ENCODE measurements at places on chromosomes 11 and 22. TPM values are rescaled to one million over a fixed set of nuclear protein-coding genes. Genes with fewer than 3 reads are reported as not detected.
A peak's percentile ranks its signal among the peaks of the same experiment; 100 is the strongest.

DNA sequence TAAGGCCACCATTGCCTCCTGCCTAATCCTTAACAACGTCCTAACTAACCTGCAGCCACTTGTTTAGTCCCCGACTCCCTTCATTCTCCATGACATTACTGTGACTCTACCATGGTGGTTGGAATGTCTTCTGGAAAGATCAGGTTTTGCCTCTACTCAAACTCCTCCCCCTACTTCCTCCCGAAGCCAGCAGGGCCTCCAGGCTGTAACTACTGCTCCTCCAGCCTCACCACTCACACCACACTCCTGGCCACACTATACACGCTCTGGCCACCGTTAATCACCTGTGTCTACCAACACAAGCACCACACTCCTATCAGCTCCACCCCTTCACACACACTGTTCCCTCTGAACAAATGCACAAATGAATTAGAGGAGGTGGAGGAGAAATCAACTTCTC lies 69.2 kb downstream of the PACSIN2 start:
- DNase-seq, result no peak

GRCh38 chr11:4903484-4903883 lies at the start of gene OR51A7:
Gene OR51A7 (plus strand): TSS chr11:4903783. CDS start chr11:4907370, 3,587 bp downstream.
- no peak for DNase-seq

DNA sequence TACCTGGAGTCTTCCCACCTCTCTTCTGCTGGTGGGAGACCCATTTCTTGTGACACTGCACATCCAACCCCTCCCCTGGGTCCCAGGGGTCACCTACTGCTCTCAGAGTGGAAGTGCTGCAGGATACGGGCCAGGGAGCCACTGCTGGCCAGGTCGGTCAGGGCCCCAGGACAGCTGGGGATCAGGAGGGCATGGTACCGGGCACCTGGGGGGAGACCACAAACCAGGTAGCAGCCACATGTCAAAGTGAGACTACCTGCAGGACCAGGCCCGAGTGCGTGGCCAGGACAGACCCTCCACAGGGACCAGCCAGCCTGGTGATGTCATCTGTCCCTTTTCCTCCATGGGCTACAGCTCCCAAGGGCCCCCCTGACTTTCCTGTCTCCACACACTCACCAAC lies 3.9 kb downstream of the GATD1 start:
- DNase-seq, result no peak

GRCh38 chr11:58395581-58395980 lies 11.1 kb downstream of the OR5B3 start:
- no peak for DNase-seq

DNA sequence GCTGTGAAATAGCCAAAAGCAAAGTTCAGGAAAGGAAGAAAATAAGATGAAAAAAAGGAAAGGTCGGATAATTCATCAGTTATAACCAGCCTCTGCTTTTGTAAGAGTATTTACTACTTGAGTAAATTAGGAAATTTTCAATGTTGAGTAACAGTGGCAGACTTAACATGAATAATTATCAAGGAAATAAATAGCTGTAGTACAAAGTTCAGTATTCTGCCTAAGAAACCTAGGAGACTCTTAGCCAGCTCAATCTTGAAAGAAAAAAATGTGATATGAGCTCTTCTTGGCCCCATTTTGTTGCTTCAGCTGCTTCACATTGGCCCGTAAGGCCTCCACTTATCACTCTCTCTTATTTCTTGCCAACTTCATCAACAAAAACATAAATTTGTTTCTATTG lies 17.0 kb upstream of the DNAJB7 start:
- DNase-seq, result no peak

Gene NRXN2
- total RNA-seq, result 0.29 TPM

DNA sequence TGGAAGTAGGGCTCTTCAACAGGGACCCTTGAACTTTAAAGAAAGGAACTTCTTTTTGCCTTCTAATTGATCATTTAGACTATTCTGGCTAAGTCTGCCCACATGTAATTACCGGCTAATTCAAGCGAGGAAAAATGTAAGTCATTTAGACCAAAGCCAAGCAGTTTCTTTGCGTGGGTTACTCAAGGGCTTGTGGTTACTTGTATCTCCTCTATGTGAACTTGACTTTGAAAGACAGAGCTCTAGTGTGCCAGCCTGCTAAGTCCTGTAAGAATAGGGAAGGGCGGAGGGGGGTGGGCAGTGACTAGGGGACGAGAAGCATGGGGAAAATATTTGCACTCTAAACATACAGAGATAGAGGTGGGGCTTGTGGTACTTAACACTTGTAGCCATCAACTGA lies 145.2 kb upstream of the TEAD1 start:
- no peak for DNase-seq

- DNase-seq, result no peak
These were observed 471.9 kb downstream of the MIAT start for GRCh38 chr22:27129266-27129665.

Gene RGL4
- total RNA-seq, result not detected

Gene TRIM51
- total RNA-seq, result not detected

Gene PARVA
- 30.2 TPM for total RNA-seq

Gene SCGB1D2
- not detected for total RNA-seq

DNA sequence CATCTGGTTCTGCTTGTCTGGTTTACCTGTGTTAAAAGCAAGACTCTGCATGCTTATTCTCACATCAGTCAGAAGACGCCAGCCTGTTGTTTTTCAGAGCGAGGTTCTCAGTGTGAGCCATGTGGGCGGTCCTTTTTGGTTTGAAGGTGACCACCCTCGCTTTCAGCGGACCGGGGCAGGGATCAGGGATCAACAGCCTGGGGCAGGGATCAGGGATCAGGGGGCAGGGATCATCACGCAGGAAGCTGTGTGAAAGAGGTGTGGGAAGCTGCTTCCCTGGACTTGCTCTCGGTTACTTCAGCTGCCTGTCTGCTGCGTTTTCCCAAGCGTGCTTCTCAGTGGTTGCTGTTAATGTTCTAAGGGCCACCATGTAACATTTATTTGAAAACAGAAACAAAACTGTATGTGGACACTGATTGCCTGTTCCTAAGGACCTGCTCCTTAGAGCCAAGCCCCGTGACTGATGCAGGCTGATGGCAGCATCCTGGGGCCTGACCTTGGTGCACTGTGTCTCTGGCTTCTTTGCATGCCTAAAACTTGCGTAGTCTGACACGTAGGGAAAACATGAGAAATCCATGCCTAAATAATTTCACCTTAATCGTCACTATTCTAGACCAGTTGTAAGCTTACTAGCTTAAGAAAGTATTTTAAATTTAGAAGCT lies 146.9 kb downstream of the ATXN10 start:
- no peak for DNase-seq

DNA sequence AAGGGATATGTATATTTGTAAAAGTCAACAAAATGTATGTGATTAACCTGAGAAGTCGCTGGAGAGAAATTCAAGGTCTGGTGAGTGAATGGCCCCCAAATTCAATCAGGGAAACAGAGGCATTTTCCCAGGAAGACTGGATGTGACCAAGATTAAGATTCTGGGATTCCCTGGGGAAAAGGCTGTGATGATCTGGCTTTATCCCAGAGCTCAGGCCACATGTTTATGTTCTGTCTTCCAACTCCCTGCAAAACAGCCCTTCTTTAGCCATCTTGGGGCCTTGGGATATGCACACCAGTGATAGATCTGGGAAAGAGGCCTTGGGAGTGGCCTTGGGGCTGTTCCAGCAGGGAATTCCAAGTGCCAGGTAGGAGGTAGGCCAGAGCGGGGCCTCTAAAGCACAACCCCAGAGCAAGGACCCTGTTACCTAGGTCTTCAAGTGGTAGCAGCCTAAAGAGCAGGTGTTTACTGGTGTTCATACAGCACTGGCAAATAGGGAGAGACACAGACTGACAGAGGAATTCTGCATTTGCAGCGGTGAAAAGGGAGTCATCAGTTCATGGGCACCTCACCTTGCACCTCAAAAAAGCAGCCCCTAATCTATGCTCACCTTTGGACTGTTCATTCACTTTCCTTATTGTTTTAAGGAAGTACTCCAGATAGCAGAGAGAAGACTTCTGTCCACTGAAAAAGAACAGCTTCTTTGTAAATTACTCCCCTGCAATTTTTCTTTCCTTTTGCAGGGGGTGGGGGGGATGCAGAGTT lies 312.4 kb downstream of the BUD13 start:
- DNase-seq, result no peak

Gene RTN4RL2
- not detected for total RNA-seq

GRCh38 chr11:77019976-77020595 lies 14.1 kb upstream of the B3GNT6 start:
- no peak for DNase-seq

- peak; percentile 99 for DNase-seq
These were observed 33.8 kb upstream of the DKK3 start for GRCh38 chr11:12042215-12042676.

DNA sequence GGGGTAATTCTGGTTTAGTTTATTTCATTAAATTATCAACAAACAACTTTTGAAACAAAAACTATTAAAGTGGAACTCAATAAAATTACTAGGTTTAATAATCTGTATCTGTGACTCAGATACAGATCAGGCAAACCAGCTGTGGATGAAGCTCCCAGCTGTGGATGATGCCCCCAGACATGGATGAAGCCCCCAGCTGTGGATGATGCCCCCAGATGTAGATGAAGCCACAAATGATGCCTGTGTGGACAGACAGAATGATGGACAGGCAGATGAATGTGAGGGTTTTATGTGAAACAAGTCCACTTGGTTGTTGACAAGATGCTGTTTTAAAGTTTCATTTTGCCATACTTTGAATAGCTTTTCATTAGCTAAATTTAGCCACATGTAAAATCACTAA lies 5.8 kb upstream of the ZNF74 start:
- DNase-seq, result no peak

DNA sequence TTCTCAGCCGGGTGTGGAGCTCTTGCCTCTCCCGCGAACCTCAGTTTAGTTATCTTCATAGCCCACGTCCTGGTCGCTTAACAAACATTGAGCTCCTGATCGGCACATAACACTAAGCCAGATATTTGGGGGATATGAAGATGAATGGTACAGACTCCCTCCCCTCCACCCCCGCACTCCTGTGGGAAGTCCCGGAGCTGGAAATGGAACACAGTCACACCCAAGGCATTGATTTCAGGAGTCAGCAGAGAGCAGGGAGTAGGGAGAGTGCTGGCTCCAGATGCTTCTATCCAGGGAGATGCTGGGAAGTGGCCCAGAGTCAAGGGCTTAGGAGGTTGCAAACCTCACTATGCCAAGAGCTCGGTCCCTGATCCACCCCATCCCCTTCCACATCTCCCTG lies 26.1 kb upstream of the CABP7 start:
- no peak for DNase-seq

- DNase-seq, result no peak
These were observed at the start of gene FOXRED2 for GRCh38 chr22:36506637-36507517. Gene FOXRED2 (minus strand): TSS chr22:36507040. CDS start chr22:36506422, 618 bp downstream.

DNA sequence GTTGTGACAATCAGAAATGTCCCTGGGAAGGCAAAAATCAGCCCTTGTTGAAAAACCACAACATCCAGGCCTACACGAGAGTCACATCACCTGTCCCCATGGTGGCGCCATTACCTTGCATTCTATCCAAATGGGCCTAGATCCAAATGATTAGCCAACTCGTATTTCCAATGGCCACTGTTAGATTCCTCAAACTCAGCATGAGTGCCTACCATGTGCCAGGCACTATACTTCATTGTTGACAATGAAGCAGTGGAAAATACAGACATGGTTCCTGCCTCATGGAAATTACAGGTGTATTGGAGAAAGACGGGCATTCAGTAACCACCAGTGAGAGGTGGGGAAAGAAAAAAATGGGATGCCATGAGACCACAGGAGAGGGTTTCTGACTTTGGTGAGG lies 29.8 kb upstream of the CREB3L1 start:
- peak; percentile 59 for DNase-seq

- DNase-seq, result no peak
These were observed 138.8 kb downstream of the AASDHPPT start for GRCh38 chr11:106216281-106216680.

Gene APOBEC3A
- total RNA-seq, result 0.43 TPM

Gene RRAS2
- total RNA-seq, result 86.7 TPM

GRCh38 chr11:45106440-45106839 lies 40.0 kb upstream of the PRDM11 start:
- no peak for DNase-seq

- no peak for DNase-seq
These were observed 765.1 kb downstream of the KCNA4 start for GRCh38 chr11:29251738-29252137.

GRCh38 chr11:57901756-57902155 lies 121.9 kb upstream of the OR9Q1 start:
- DNase-seq, result no peak

Gene KIRREL3
- 5.1 TPM for total RNA-seq

Gene OR4A16
- not detected for total RNA-seq

- DNase-seq, result no peak
These were observed 208.5 kb upstream of the MTMR2 start for GRCh38 chr11:96132437-96132836.

DNA sequence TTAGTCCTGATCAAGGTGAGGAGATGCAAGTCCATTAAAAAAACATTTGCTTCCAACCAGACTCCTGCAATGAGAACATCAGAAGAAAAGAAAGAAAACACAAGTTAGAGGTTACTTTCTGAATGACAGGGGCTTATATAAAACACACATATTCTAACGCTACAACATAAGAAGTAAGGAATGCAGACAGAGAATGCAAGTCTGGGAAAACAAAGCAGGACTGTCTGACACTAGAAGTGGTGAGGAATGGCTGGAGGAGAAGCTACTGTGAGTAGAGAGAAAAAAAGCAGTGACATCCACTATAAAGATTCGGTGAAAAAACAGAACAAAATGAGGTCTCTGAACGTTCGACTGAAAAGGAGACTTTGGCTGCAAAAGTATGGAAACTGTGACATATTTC lies 12.3 kb downstream of the TMEM216 start:
- no peak for DNase-seq

DNA sequence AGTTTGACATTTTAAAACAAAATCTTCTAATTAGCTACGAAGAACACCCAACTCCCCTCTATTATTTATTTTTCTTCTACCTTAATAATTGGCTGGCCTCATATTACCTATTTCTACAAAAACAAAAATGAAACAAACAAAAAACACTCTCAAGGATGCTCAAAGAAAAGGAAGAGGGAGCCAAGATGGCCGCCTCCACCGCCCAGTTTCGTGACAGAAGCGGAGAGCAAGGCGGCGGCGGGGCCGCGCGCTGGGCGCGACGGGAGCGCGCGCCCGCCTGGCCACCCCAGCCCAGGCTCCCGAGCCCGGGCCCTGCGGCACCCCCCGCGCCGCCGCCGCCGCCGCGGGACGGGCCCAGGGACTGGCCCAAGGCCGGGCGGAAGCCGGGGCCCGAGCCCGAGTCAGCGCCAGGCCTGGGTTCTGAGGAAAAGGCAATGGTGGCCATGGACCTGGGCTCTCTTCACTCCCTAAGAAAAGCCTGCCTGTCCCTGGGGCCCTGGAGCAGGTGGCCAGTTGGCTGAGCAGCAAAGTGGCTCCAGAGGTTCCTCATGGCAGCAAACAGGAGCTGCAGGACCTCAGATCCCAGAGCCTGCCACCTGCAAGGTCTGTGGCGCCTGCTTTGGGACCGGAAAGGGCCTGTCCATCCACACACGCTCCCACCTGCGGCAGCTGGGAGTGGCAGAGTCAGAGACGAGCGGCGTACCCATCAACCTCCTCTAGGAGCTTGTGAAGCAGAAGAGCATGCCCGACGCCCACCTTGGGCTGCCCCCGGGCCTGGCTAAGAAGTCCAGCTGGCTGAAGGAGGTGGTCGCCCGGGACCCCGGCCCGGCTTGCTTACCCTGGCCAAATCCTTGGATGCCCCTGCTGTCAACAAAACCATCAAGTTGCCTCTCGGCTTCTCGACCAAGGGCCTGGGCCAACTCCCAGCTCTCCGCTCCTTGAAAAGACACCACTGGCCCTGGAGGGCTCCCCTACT lies 543.2 kb upstream of the CCDC179 start:
- no peak for DNase-seq
